ENCODE measurements at places on chromosomes 7 and 10.

DNA sequence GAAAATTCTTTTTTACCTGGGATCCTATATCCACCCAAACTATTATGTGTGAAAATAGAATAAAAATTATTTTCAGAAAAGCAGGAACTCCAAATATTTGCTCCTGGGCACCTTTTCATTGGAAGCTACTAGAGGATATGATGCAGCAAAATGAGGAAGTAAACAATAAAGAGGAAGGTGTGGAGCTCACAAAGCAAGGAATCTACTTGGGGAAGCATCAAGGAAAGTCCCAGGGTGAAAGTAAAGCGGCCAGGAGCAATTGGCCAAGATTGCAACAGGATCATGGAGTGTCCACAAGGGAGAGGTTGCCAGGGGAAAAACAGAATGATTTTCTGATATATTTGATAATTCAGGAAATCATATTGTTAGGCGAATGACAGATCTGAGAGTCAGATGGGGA, 80.8 kb downstream of the CARD11 start:
- DNase-seq = no peak

DNA sequence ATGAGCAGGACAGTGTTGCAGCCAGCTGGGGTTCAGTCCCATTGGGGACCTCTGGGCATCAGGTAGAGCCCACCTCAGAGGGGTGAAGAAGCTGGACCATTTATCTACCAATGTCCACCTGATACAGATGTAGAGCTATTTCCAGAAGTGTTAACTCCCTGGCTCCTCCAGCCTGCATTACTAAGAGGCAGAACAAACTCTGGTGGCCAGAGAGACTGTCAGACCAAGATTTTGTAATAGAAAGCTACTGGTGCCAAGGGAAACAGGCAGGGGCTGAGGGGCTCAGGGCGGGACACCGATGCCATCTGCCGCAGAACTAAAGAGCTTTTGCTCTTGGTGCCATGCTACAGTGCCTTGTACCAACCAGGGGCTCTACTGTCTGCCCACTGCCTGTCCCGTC, 268.2 kb upstream of the HABP2 start:
- no peak for DNase-seq

DNA sequence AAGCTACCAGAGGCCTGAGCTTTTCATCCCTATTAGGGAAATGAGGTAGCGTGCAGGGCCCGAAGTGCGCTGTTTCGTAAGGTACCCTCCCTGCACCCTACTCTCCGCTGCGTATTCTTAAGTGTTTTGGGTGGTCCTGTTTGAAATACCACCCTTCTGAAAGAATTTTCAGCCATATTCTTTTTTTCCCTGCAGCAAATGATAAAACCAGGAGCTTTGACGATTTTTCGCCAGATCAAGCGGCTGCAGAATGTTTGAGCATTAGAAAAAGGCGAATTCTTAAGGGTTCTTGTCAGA, 1.2 kb downstream of the RSBN1L start:
- DNase-seq = no peak

DNA sequence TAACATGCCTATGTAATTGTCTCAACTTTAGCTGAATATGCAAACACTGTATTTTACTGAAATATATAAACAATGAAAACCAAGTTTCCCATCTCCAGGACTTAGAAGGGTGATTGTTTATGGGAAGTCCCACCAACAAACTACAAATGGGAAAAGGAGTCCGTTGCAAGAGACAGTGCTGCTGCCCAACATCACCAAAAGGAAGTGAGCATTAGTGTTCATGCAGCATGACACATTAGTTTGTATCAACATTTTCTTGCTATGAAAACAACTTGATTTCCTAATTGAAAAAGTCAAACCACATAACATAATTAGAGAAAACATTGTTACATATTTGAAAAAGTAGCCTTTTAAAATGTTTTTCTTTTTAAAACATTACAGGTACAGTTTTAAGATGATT, 138.5 kb downstream of the ZNF438 start:
- DNase-seq = no peak

- no peak for DNase-seq
Observed at GRCh38 chr10:58892031-58892531, 284.4 kb upstream of the PHYHIPL start.

GRCh38 chr10:69910561-69910960, 108.9 kb downstream of the COL13A1 start:
- DNase-seq = no peak

GRCh38 chr7:41955451-41955850, 252.6 kb upstream of the INHBA start:
- no peak for DNase-seq

DNA sequence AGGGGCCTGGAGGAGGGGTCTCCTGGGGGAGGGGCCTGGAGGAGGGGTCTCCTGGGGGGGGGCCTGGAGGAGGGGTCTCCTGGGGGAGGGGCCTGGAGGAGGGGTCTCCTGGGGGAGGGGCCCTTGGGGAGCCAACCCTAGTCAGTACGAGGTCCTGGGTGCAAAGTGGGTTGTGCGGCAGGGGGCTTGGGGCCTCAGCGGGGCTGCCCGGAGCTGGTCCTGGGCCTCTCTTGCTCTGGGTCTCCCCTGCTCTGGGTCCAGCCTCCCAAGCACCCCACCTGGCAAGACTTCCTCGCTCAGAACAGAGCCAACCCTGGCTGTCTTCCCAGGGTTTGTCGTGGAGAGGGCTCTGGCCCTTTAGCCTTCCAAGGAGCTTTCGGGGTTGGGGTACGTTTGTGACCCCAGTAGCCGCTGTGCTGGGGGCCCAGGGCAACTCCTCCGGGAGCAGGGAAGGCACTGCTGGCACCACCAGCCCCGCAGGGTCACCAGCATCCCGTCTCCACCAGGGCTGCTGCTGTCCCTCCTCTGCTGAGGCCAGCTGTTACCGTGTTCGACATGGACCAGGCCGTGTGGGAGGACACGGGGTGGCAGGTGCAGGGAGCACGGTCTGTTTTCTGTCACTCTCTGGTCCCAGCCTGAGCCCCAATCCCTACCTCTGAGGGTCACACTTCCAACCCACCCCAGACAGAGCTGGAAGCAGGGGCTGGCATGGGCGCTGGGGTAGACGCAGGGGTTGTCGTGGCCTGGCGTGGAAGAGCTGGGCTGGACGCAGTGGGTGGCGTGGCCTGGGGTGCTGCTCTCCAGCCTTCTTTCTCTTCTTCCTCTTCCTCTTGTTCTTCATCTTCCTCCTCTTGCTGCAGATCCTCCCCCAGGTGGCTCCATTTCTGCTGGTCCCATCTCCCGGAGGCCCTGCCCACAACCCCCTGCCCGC, 22.8 kb downstream of the PWWP2B start:
- no peak for DNase-seq
